Naive B cell (primary cell): ENCODE measurements at places on chromosomes 4 and X. TPM values are rescaled to one million over a fixed set of nuclear protein-coding genes. Genes with fewer than 3 reads are reported as not detected.

GRCh38 chr4:89446193-89446592 is 138.6 kb upstream of the GPRIN3 start:
- no peak for DNase-seq

DNA sequence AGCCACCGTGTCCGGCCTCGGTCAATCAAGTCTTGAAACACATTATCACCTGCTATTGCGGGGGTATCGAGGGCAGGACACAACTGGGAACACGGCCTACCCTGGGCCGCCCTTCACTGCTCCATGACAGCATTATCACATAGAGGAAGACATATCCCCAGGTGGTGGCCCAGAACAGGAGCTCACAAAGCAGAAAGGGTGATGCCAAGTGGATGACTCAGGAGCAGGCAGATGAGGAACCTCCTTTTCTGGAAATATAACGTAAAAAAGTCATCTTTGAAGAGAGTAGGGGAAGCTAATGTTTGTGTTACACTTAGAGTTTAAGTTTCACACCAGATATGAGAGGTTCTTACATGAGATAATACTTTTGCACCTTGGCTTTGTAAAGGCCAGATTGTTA is 5.3 kb upstream of the SUPT20HL1 start:
- no peak for DNase-seq

USP17L22 gene
- polyA plus RNA-seq: not detected

S100P gene
- not detected for polyA plus RNA-seq

RAPGEF2 gene
- polyA plus RNA-seq: 1.0 TPM

DNA sequence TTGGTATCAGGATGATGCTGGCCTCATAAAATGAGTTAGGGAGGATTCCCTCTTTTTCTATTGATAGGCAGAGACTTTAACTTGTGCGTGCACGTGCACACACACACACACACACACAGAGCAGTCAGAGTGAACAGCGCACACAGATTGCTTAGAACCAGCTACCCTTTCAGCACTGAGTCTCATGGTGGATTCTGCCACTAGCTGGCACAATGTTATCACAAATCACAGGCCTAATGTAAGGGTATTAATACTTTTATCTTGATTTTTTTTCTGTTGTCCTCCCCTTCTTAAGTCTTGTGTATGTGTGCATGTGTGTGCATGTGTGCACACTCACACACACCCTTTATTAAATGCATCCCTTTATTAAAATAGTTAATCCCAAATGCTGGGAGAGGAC is 53.2 kb downstream of the HADH start:
- DNase-seq: no peak
